ENCODE measurements at places on chromosomes 1 and 21.

- no peak for DNase-seq
Observed at GRCh38 chr1:35931446-35932157, 697 bp downstream of the AGO3 start.

DNA sequence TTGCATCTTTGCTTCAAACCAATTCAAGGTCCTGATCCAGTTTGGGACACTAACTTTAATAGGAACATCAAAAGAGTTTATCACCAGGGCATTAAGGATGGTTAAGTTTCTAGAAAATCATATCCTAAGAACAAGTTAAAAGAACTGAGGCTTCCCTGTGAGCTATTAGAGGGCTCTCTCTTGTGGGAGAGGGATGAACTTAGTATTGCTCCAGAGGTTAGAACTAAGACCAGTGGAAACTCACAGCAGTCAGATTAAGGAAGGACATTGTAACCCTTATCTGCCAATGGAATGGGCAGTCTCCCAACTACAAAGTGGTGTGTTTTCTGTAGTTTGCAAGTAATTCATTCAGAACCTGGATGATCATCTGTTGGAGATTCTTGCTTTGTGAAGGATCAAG, 36.8 kb downstream of the UBE2U start:
- DNase-seq: no peak

DNA sequence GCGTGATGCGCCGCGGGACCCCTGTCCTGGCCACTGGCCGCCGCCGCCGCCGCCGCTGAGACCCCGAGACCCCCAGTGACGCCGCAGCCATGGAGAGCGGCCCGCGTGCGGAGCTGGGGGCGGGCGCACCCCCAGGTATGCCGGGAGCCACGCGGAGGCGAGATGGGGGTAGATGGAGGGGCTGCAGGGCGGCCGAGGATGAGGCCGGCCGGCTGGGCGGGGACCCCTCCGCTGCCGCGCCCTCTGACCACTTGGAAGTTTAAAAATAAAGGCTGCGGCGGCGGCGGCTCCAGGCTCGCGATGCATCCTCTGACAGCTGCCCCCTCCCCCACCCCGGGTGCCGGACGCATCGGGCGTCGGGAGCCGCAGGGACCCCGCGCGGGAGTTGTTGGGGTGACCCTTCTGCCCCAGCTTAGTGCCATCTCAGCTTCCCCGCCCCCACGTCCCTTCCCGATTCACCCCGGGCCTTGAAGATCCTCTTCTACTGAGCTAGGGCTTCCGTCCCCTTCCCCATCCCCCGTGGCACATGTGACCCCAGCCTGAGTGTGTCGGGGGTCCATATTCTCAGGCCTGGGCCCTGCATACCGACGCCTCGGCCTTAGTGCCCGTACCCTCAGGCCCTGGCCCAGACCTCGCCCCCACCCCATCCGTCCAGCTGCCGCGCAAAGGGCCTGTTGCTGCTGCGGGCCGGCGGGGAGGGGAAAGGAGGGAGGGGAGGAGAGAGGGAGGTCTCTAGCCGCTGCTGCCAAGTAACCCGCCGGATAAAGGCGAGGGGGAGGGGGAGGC, 562 bp downstream of the MAP7D1 start:
- DNase-seq: peak; percentile 89

DNA sequence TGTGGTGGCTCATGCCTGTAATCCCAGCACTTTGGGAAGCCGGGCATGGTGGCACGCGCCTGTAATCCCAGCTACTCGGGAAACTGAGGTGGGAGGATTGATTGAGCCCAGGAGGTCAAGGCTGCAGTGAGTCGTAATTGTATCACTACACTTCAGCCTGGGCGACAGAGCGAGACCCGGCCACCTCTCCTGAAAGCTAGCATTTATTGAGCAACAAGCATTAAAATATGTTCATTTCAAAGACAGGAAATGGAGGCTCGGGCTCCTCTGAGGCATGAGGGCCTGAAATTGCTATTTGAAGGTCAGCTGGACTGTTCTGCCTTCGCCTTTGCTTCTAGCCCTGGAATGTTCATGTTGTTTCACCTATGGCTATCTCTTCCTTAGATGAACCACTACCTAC, 34.5 kb downstream of the SPATA21 start:
- no peak for DNase-seq

DNA sequence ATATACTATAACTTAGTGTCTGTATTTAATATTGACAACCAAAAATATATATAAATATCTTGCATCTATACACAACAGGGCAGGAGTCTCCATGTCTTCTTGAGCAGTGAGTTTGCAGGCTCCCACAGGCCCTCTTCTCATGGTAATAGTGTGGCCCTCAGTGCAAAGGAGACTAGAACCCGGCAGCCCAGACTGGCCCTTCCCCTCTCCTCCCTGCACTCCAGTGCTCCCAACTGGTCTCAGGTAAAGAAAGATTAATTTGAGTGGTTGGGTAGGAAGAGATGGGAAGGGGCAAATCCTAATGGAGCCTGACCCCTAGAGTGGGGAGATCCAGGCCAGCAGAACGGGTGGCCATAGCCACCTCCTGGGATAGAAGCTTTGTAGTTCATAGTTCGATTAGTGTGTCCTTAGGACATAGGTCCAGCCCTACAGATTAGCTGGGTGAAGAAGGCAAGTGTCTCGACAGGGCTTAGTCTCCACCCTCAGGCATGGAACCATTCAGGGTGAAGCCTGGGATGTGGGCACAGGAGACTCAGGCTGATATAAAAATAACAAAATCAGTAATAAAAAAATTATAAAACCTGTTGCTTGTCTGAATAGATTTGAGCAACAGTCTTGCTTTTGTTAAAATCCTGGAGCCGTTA, 32.3 kb downstream of the SLC2A1 start:
- DNase-seq: no peak

DNA sequence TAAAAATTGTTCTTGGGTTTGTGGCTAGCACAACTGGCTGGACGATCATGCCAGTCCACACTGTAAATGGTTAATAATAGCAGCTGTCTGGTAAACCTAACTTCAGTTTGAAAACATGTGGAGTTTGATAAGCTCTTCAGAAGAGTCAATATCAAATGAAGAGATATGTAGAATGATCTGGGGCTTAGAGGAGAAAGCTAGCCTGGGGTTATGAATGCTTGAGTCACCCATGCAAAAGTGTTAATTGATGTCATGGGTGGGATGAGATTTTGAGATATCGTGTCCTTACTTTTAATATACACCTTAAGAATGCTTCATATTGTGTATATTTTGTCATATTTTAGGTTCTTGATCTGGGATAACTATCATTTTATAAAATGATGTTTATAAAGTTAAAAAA, 554.7 kb upstream of the ZRANB2 start:
- DNase-seq: no peak

DNA sequence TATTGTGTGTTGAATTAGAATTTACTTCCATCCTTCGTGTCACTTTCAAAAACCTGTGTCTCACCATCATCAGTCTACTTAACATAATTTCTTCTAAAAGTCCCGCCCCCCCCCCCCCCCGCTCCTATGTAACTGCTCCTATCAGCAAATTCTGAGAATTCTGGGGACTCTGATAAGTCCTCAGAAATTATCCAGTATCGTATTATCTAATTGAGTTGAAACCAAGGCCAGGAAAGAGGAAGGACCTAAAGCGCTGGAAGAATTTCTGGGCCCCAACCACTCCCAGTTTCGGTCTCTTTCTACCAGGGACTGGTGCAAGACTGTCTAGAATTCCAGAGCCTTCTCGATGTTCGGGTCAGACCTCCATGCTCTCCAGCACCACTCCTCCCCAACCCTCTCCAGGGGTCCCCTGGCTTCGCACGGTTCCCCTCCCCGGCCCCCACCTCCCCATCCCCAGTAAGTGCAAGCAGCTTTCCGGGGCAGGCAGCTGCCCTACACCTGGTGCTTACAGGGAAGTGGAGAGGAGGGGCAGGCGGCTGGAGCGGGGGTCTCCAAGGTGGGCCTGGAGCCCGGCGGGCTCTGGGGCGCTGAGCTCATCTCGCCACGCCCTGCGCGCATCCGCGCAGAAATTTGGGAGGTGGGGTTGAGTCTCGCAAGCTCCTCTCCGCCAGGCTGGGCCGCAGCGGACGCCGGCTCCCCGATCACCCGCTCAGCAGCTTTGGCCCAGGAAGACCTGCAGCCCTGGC, 16.0 kb upstream of the ZNF496 start:
- no peak for DNase-seq

DNA sequence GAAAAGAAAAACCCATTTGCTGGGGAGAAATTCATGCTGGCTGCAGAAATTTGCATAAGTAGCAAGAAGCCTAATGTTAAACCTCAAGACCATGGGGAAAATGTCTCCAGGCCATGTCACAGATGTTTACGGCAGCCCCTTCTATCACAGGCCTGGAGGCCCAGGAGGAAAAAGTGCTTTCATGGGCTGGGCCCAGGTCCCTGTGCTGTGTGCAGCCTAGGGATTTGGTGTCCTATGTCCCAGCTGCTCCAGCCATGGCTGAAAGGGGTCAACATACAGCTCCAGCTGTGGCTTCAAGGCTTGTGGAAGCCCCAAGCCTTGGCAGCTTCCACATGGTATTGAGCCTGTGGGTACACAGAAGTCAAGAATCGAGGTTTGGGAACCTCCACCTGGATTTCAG, 93.0 kb downstream of the HFM1 start:
- DNase-seq: no peak

GRCh38 chr1:82969340-82969739, 1029.6 kb downstream of the TTLL7 start:
- DNase-seq: no peak

DNA sequence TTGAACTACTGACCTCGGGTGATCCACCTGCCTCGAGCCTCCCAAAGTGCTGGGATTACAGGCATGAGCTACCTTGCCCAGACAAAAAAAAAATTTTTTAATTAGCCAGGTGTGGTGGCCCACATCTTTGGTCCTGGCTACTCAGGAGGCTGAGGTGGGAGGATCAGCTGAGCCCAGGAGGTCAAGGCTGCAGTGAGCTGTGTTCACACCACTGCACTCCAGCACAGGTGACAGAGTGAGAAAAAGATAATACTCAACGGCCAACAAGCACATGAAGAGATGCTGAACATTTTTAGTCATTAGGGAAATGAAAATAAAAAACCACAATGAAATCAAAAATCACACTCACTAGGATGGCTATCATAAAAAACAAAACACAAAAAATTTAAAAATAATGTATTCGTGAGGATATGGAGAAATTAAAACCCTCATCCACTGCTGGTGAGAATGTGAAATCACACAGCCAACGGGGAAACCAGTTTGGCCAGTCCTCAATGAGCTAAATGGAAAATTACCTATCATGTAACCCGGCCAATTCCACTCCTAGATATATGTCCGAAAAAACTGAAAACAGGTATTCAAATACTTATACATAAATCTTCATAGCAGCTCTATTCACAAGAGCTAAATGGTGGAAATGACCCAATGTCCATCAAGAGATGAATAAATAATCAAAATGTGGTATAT, 41.2 kb downstream of the ENAH start:
- DNase-seq: no peak

- no peak for DNase-seq
Observed at GRCh38 chr1:85584264-85584781, 3.8 kb downstream of the CCN1 start.

DNA sequence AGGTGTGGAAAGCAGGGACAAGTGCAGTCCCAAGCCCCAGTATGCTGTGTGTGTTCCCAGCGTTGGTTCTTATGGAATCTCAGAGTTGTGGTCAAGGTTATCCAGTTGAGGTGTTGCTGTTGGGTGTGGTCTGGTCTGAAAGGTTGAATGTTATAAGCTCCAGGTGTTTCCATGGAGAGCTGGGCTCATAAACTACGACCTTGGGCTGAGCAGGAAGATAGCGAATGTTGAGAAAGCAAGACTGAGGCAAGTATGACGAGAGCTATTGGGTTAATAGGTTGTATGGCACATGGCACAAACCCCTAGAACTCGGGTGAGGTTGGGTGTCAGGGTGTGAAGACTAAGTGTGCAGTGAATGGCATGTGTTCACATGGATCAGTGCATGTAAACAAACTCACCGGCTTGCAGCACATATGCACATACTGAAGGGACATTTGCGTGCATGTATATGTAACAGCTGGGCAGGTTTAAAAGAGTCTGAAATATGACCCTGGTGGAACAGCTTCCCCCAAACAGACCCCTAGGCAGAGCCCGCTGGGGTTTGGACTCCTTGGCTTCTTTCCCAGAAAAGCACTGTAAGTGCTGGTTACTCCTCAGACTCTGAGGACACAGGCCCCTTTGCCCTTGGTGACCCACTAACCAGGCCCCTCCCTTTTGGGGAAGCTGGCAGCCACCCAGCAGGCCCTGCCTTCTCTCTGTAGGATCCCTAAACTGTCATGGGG, 117.5 kb downstream of the NAV1 start:
- no peak for DNase-seq

DNA sequence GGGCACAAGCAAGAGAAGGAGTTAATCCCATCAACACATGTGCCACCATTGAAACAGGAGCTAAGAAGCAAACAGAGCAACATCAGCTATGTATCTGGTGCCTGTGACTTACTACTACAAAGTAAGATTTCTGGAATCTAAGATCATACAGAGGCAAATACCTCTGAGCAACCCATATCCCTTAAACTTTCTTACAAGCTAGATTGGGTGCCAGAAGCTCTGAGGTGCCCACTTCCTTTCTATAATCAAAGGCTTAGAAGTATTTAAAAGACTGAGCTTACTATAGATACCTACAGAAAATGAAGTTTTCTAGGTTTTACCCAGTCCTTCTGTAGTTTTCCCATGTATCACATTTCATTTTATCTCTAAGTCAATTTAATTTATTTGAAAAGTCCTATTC, 44.4 kb upstream of the ADAM30 start:
- no peak for DNase-seq

- no peak for DNase-seq
Observed at GRCh38 chr1:116712510-116712909, 41.7 kb upstream of the CD2 start.

DNA sequence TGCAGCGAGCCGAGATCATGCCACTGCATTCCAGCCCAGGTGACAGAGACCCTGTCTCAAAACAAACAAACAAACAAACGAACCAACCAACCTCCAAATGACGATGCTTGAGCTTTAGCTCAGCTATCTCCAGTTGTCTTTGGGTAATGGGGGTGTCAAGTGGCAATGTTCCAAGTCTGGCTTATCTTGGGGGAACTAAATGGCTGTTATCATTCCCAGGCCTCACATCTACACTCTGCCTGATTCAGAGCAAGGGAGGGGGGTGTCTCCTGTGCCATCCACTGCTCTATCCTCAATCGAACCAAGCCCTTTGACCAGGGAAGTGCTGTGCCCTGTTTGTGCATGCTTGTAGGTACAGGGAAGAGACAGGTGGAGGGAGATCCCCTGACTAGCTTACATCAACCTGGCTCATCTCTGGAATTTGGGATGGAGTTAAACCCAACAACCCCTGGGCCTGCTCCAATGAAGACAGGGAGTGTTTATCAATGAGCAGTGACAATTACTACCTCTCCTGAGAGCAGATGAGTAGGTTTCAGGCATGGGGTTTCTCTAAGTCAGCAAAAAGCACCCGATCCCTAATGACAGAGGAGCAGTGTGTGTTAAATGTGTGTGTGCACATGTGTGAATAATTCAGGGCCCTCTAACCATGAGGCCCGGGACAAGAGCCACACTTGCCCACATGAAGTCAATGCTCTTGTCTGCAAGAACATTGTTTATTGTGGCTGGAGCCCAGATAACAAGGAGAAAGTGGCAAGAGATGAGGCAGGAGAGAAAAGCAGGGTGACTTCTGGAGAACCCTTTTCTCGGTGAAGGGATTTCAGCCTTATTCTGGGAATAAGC, 20.3 kb upstream of the IL6R start:
- no peak for DNase-seq

- no peak for DNase-seq
Observed at GRCh38 chr1:203151362-203152157, 24.0 kb downstream of the ADORA1 start.

- DNase-seq: no peak
Observed at GRCh38 chr1:157137408-157138219, 581 bp downstream of the ETV3 start.

GRCh38 chr1:30705698-30706097, 17.7 kb downstream of the MATN1 start:
- DNase-seq: no peak

Data from anterior cingulate cortex (tissue), 58 donors.